ENCODE measurements at places on chromosomes 2 and 18. TPM values are rescaled to one million over a fixed set of nuclear protein-coding genes. Genes with fewer than 3 reads are reported as not detected.

IL1F10 gene
- total RNA-seq = not detected

POLR1A gene
- total RNA-seq = 6.6 TPM

POTEI gene
- 0.16 TPM for total RNA-seq

PDE11A gene
- total RNA-seq = under 0.01 TPM

PREPL gene
- 11.0 TPM for total RNA-seq

SRD5A2 gene
- total RNA-seq = not detected

SH2D6 gene
- total RNA-seq = 0.16 TPM

ZCCHC2 gene
- 21.5 TPM for total RNA-seq

TNFRSF11A gene
- 4.4 TPM for total RNA-seq

PPIL3 gene
- 28.6 TPM for total RNA-seq

MRPL44 gene
- 24.4 TPM for total RNA-seq

IGFBP2 gene
- total RNA-seq = 203 TPM

HAT1 gene
- total RNA-seq = 29.0 TPM

RAD51AP2 gene
- not detected for total RNA-seq

PLEKHH2 gene
- total RNA-seq = under 0.01 TPM

SIX3 gene
- not detected for total RNA-seq

ADGRF3 gene
- 0.06 TPM for total RNA-seq

POTEJ gene
- 0.16 TPM for total RNA-seq

ADCYAP1 gene
- not detected for total RNA-seq
